ENCODE measurements at places on chromosomes 11 and 22.

DNA sequence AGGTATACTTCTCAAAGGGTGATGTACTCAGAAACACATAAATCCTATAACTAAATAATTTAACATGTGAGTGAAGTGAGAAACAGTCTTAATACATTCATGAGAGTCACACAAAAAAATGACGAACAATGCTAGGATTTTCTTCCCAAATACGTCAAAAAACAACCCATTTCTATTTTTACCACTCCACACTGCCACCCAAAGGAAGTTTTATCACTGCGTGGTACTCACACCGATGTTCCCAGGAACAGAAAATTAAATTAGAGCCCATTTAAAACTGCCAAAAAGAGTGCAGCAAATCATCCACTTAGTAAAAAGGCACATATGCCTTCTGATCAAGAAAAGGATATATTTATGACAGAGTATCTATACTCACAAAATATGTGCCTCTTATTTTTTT is 710.9 kb upstream of the FAT3 start:
- no peak for DNase-seq

- no peak for DNase-seq
These were observed 13.3 kb upstream of the PHF21A start for GRCh38 chr11:46134540-46134939.

DNA sequence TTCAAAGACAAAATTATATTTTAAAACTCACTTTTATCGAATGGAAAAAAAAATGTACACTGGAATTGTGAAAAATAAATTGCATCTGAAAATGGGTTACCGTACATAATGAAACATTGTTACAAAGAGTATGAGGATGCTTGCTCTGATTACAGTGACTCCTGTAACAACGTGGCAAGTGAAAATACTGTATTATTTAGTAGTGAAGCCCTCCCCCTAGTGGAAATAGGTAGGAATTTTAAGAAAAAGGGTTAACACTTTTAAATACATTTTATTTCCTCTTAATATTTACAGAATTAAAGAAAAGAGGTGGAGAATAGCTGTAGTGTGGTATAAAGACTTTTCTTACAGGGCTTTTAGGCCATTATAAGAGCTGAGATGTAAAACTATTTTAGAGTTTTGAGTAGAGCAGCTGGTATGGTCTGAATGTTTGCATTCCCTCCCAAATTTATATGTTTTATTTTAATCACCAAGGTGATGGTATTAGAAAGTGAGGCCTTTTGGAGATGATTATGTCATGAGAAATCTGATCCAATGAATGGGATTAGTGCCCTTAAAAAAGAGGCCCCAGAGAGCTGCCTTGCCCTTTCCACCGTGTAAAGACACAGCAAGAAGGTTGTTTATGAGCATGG is 25.2 kb downstream of the FAM76B start:
- no peak for DNase-seq

- DNase-seq, result no peak
These were observed 2.2 kb downstream of the RNF185 start for GRCh38 chr22:31162015-31162765.

DNA sequence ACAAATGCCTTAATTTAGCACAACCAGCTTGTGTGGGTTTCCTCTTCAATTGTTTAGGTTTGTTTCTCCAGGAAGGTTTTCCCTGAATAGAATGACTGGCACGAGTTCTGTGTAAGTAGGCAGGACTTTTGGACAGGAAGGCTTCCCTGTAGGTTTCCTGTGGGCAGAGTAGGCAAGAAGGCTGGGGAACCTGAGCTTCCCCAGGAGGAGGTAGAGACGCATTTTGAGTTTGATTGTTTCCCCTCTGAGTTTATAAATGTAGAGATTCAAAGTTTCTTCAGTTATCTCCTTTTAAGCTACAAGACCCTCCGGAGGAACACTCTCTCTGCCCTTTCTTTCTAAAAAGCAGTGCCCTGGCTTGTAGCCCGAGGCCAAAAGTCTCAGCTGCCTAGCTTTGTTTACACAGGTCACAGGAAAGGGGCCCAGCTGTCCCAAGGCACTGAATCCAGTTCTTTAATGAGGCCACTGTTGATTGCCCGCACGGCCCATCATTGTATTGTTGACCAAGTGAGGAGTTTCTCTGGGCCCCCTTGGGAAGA is 66.6 kb upstream of the RDX start:
- no peak for DNase-seq
